ENCODE measurements at places on chromosomes 13 and 19. TPM values are rescaled to one million over a fixed set of nuclear protein-coding genes. Genes with fewer than 3 reads are reported as not detected.

The KIR3DL2 gene
- total RNA-seq = not detected

The PPP1R37 gene
- 25.1 TPM for total RNA-seq

The RASGRP4 gene
- 0.64 TPM for total RNA-seq

The KIR2DL1 gene
- not detected for total RNA-seq

The FUT6 gene
- total RNA-seq = 75.3 TPM

The GFY gene
- total RNA-seq = not detected

The PSG11 gene
- total RNA-seq = not detected

The ATP11A gene
- 20.0 TPM for total RNA-seq

The MAB21L1 gene
- total RNA-seq = 0.32 TPM

The FBXO46 gene
- 30.7 TPM for total RNA-seq

The PRR22 gene
- total RNA-seq = 1.3 TPM

The FFAR2 gene
- not detected for total RNA-seq

The CALR3 gene
- not detected for total RNA-seq

The HSD11B1L gene
- 9.4 TPM for total RNA-seq

The CNN1 gene
- total RNA-seq = 34.5 TPM

- no peak for DNase-seq
Observed at GRCh38 chr13:26616126-26616525, 58.6 kb downstream of the WASF3 start.

DNA sequence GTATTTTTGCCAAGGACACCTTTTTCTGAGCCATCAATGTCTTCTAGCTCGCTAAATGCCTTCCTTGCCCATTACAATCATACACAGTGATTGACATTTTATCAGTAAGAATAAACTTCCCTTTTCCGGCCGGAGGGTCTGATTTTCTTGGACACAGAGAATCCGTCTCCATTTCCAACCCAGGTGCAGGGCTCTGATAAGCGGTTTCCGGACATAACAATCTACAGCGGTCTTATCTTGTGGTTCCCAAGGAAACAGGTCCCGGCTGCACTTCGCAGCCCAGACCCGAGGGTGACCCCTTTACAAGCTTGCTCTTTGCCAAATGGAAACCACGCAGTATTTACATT lies 5.1 kb upstream of the ZNF77 start:
- no peak for DNase-seq

DNA sequence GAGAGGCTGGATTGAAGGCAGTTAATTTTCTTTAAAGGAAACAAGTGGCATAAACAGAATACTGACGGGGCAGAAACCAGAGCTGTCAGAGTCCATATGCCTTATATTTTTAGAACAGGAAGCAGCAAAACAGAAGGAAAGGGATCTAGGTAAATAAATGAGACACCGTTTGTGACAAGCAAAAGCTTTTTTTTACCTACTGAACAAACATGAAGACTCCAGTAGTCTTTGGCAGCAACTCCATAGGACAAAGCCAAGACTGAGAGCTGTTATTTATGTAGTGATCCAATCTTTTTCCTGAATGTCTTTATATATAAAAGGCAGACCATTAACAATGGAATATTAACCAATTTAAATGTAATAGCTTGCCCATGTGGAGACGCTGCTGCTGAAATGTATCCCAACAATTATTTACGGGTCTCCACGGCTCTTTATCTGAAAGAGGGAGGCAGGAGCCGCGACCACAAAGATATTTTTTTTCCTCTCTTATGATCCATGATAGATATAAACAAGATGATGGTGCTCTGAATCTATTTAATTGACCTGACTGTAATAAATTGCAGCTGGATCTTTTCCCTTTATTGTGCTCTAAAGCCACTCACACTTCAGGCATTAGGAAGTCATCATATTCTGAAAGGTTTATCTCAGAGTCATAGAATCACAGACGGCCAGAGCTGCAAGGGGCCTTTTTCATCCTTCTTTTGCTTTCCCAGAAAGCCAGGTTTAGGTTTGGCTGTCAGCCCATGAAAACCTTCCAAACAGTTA lies 687.8 kb downstream of the EFNB2 start:
- no peak for DNase-seq

- DNase-seq = no peak
Observed at GRCh38 chr13:30196025-30196424, 111.3 kb downstream of the KATNAL1 start.

- DNase-seq = no peak
Observed at GRCh38 chr13:42766016-42766415, 15.4 kb upstream of the FAM216B start.

DNA sequence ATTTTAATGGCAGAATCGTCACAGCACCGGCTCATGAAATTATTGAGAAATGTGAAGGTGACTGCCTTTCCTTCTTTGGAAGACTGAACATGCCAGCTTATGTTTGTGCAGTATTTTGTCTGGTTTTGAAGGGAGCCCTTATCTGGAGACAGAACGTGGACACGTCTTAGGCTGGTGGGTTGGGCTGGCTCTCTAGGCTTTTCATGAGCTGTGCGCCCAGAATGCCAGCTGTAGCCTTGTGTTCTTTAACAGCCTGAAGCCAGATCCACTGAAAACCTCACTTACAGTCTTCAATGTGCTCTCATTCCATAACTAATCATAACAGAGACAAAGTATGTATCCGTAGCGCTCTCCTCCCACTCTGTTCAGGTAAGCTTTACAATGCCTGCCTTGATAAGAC lies 184.4 kb upstream of the HTR2A start:
- no peak for DNase-seq

GRCh38 chr19:3171894-3172672 lies 6.5 kb upstream of the S1PR4 start:
- no peak for DNase-seq

GRCh38 chr13:60431108-60431700 lies 34.2 kb downstream of the TDRD3 start:
- DNase-seq = no peak

DNA sequence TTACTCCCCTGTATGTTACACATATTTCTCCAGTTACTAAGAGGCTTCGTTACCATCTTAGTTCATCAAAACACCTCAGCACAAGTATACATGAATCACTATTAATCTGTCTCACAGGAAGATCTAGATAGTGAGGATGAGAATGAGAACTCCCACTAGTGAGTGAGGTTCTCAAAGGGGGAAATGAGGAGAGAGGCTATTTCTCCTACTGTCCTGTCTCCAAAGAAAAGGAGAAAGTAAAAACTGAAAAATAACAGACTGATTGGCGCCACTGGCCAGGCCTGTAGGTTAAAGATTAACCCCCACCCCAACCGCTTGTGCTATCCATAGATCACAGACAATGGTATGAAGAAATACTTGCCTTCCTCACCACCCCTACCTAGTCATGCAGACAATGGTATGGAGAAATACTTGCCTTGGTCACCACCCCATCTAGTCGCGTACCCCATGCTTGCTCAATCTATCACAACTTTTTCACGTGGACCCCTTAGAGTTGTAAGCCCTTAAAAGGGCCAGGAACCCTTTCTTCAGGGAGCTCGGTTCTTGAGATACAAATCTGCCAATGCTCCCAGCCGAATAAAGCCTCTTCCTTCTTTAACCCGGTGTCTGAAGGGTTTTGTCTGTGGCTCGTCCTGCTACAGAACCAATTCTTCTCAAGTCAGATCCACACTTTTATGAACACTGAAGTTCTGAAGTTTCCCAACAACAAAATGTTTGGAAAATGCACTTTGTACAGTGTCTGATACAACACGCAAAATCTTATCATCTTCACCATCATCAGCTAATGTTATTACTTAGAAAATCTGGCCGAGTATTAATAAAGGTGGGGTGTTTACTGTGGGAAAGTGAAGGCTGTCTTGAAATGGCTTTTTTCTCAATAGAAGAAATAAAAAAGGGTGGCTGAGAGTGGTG lies 598.1 kb downstream of the UQCRFS1 start:
- DNase-seq = no peak

- DNase-seq = no peak
Observed at GRCh38 chr19:29217616-29218015, 4.7 kb upstream of the UQCRFS1 start.

GRCh38 chr13:114120591-114121011 lies 11.8 kb downstream of the RASA3 start:
- no peak for DNase-seq

DNA sequence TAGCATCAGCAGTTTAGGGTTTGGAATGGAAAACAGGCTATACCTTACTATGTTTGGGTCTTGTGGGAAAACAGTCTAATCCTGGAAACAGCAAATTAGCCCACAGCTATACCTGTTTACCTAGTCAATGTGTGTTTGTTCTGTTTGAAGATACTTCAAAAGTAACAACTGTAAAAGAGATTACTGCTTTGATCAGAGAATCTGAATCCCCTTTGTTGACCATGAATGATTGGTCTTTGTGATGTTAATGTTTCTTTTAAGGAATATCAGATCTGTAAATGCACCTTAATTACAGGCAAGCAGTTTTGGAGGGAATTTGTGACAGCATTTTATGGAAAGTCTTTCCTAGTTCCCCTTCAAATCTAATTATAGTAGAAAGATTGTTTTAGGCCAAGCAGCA lies 20.7 kb upstream of the KLF5 start:
- DNase-seq = no peak

- DNase-seq = peak; percentile 51
Observed at GRCh38 chr19:50415661-50416033, 3.1 kb upstream of the SPIB start.

DNA sequence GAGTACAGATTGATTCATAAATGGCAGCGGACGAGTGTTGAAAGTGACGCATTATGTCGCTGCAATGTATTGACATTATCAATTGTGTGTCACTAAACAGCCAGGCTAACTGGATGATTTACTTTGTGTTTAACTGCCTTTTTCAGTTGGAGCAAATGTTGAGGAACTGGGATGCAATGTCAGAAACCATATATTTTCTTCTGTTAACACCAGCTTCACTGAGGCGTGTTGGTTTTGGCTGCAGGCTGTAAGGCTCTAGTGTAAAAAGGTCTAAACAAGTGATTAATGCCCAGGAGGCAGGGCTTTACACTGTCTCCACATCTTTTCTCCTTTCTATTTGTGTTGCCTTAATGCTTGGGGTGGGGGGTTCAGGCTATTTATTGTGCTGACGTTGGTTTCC lies 80.1 kb downstream of the GGACT start:
- no peak for DNase-seq

DNA sequence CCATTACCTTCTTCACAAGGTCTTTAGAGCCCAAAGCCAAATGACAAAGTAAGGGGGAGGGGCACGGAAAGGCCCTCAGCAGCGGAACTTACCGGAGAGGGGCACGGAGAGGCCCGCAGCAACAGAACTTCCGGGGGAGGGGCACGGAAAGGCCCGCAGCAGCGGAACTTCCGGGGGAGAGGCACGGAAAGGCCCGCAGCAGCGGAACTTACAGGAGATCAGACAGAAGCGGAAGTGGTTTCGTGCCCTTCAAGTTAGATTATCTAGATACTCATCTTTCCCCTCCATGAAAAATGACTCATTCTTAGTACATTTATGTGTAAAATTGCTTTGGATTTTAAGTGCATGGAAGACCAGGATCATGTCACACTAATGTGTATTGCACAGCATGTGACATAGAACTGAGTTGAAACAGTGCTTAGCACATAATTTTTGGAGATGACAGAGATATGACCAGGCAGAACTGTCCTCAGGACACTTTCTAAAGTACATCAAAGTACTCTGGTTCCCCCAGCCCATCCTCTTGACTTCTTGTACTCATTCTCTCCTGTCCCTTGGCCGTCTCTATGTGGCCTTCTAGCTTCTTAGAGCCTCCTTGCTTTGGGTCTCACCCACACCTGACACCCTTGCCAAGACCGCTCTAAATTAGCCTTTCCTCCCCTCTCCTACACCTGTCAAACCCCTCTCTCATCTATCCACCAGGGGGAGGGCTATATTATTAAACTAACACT lies 25.7 kb upstream of the TPTE2 start:
- DNase-seq = no peak

DNA sequence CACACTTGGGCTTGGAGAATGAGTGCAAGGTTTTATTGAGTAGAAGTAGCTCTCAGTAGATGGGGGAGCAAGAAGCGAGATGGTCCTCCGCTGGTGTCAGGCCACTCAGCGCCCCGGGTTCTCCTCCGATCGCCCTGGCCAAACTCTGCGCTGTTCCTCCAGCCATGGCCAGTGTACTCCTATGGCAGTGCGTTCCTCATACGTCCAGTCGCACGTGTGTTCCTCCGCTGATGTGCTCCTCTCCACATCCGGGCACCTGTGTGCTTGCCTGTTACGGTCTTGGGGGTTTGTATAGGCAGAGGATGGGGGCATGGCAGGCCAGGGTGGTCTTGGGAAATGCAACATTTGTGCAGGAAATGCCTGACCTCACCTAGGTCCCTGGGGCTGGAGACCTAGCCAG lies 1899.4 kb downstream of the PCDH9 start:
- DNase-seq = no peak

DNA sequence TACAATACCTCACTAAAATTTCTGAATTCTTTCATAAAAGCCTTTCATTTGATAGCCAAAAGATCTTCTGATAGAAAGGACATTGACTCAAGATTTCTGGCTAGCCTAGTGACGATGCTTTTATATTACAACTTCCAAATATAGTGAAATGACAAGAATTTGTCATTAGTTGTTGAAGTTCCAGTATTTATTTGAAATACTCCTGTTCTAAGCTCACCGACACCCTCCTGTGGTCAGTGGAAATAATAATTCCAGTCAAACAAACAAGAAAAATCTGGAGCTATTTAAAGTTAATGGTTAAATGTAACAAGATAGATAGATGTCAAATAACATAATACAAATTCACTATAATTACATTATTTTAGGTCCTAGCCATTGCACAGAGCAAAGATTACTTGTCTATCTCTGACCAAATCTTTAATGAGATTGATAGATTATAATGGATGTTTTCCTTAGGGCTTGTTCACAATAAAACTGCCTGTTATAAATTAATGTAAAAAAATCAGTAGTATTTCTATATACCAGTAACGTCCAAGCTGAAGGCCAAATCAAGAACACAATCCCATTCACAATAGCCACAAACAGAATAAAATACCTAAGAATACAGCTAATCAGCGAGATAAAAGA lies 195.5 kb downstream of the RGCC start:
- no peak for DNase-seq

- DNase-seq = no peak
Observed at GRCh38 chr19:35247526-35248309, 1.1 kb upstream of the LSR start.

- no peak for DNase-seq
Observed at GRCh38 chr19:28126135-28126898, 1086.6 kb downstream of the UQCRFS1 start.

DNA sequence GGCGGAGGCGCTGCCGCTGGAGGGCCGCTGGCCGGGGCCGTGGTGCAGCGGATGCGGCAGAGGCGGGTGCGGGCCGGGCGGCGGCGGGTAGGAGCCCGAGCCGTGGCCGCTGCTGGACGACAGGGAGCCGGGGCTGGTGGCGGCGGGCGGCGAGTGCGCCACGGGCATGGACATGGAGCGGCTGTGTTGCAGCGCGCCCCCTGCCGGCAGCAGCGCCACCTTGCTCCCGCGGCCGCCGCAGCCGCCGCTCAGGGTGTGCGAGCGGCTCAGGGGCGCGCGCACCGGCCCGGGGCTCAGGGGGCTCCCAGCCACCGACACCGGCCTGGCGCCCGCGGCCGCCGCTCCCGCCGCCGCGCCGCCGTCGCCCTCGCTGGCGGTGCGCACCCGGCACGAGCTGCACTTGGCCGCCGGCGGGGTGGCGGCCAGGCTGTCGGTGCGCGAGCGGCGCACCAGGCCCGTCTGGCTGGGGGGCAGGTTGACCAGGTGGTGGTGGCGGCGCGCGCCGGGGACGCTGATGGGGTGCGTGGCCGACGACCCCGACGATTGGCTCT lies 1.7 kb downstream of the IRS2 start:
- DNase-seq = no peak

- DNase-seq = no peak
Observed at GRCh38 chr13:44927968-44928367, 61.3 kb downstream of the NUFIP1 start.
